NCI-H510A treated with DMSO at 0.1 percent for 48 hours (cell line): ENCODE measurements at places on chromosomes 5 and 9.

DNA sequence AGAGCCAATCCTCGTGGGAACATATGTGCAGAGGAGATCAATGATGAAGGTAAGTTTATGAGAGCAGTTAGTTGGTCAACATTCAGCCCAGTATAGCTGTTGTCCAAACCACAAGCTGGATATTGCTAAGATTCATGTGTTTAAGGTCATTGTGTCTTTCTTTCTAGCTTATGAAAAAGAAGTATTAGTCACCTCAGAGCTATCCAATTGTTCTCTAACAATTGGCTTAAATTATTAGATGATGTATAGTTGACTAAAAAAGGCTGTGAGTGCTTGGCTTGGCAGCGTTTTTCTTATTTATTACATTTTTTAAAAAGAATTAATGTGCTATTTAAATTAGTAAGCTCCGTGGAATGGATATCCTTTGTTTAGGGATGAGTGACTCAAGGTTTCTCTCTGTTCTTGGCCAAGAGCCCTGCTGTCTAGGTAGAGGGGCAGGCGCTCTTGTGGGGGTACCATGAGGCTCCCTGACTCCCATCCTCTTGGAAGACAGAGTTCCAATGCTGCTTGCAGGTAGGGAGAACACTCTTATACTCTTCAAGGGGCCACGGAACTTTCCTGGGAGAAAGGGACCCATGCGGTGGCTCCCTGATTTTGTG lies 487.4 kb downstream of the IRX1 start:
- DNase-seq = no peak

GRCh38 chr9:3477236-3477834 lies 48.5 kb downstream of the RFX3 start:
- no peak for DNase-seq

GRCh38 chr9:114592356-114592755 lies 4.8 kb downstream of the ATP6V1G1 start:
- DNase-seq = no peak

- no peak for DNase-seq
Observed at GRCh38 chr9:134538856-134539566, 102.6 kb upstream of the COL5A1 start.

DNA sequence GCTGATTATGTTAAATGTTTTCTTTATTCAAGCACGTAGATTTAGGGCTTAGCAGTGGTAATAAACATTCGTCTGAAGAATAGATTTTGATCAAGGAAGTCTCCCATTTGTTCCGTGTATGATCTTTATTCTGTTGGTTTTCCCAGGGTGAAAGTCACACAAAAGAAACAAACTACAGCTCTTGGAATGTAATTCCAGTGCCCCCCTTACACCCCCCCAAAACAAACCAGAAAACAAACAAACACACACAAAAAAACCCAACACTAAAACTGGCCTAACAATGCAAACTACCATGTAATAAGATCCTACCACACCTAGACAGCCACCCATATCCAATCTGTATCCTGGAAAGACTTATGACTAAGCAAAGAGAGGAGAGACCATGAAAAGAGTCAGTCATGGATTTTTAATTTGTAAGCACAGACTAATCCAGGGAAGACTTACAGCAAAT lies 196.2 kb upstream of the ELL2 start:
- no peak for DNase-seq

DNA sequence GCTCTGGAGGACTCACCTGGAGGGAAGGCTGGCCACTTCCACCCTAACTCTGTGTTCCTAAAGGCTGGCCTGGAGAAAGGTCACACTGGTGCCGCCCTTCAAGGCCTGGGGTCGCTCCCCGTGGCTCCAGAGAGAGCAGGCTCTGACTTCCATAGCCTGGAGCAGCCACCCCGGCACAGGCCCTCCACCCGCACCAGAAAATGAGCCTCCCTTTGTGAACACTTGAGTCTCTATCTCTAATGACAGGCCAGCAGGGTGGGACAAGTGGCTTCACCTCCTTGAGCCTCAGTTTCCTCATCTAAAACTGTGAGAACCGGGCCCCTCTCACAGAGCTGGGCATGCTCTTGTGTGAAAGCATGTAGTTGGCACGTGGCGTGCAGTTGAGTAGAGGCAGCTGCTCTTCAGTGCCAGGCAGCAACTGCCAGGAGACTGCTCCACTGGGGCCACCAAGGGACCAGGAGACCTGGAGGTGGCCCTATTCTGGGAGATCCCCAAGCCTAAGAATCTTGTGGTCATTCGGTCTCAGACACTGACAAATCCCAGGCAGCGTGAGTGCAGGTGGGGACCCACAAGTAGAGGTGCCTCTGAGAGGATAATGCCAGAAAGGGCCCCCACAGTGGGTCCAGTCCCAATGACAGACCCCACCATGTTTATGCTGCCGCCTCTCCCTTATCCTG lies 56.7 kb upstream of the GARNL3 start:
- no peak for DNase-seq

- DNase-seq = no peak
Observed at GRCh38 chr5:157955541-157956172, 96.7 kb upstream of the CLINT1 start.

GRCh38 chr5:171762903-171763302 lies 22.7 kb upstream of the SMIM23 start:
- DNase-seq = no peak
